ENCODE measurements at places on chromosomes 12 and 14.

- DNase-seq: no peak
Measured at GRCh38 chr14:20177433-20177974, 13.2 kb upstream of the OR11G2 start.

DNA sequence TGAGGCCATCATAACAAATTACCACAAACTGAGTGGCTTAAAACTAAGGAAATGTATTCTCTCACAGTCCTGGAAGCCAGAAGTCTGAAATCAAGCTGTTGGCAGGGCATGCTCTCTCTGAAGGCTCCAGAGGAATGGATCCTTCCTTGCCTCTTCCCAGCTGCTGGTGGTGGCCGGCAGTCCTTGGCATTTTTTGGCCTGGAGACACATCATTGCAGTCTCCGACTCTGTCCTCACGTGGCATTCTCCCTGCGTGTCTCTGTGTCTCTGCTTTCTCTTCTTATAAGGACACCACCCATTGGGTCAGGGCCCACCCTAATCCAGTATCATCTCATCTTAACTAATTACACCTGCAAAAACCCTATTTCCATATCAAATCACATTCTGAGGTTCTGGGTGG lies 206.1 kb downstream of the SLC41A2 start:
- DNase-seq: no peak

GRCh38 chr12:124259154-124260066 lies 35.5 kb upstream of the RFLNA start:
- DNase-seq: no peak

DNA sequence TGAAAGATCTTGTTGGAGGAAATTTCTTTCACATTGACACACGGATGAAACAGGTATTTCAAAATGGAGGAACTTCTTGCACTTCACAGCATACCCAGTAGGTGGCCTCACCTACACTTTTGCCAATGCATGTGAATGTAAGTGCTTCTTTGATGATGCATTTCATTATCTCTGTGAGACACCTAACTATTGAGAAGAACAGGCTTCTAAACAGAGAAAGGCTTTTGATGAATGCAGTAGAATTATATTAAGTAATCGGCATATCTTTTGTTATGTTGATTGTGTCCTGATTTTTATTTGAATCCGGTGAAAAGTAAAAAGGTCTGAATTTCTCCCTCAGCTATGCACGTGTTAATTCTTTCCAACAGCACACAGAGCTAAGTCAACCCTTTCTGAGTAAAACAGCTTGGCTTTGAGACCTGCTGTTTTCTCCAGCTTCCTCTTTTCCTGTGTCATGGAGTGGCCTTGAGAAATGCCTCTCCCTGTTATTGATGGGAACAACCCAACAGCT lies 399.0 kb downstream of the NAV3 start:
- no peak for DNase-seq

GRCh38 chr12:127169321-127170181 lies 1097.4 kb upstream of the TMEM132C start:
- no peak for DNase-seq

DNA sequence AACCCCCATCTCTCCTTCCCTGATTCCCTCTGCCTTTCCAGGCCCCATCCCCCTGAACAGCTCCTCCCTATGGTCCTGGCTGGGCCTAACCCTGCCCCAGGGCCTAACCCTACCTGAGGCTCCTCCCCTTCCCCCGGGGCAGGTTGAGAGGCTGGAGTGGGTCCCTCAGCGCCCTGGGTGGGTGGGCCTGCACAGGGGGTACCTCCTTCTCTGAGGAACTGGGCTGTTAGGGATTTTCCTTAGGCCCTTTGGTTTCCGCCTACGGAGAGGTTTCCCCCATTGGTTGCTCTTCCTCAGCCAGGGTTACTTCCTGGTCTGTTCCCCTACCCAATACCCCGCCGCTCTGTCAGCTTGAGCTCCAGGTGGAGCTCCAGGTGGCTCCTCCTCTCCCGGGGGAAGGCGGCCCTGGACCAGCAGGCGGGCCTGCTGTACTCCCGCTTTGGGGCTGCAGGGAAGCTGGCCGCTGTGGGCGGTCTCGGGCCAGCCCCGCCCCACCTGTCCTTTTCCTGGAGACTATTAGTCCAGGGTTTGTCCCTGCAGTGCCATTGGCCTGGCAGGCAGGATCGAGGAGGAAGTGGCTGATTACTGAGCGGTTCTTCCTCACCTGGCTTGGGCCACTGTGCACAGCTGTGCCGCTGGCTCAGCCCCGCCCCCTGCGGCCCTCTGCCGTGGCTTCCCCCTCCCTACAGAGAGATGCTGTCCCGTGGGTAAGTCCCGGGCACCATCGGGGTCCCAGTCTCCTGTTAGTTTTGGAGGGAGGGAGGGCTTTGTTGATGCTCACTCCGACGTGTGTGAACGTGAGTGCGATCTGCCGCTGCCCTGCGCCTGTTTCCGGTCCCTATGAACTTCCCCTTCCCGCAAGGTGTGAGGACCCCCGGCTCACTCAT lies 2.5 kb downstream of the C12orf57 start:
- DNase-seq: peak; percentile 86

GRCh38 chr12:7667125-7667524 lies 1.4 kb upstream of the APOBEC1 start:
- no peak for DNase-seq

DNA sequence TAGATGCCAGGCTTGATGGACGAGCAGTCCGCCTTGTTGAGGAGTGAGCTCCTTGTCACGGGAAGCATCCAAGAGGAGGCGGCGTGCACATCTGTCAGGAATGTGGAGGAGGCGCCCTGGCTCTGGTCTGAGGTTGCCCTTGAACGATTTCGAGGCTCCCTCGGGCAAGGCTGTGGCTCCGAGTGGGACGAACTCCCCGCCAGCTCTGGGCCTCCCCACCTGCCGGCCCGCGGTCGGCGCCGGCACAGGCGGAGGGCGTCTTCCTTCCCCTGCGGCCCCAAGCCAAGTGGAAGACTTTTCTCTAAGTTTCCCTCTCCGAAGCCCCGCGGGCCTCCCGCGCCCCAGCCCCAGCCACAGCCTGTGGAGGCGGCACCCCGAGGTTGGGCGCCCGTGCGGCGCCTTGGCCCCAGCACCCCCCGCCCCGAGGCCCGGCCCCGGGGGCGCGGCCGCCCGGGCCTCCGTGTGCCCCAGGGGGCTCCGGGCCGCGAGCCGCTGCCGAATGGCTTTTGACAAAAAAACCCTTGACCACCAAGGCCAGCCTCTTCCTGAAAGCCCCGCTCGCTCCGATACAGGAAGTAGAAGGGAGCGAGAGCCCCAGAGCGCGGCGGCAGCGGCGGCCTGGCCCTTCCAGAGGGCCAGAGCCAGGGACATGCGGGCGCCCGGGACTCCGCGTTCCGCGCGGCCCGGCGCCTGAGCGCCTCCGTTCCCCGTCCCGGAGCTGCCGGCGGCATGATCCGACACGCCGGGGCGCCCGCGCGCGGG lies at the start of gene RIN3:
Gene RIN3 (plus strand): TSS at position 578 of the 762 bp plus-strand sequence. CDS start 152 bp downstream, at position 730.
- peak; percentile 72 for DNase-seq

DNA sequence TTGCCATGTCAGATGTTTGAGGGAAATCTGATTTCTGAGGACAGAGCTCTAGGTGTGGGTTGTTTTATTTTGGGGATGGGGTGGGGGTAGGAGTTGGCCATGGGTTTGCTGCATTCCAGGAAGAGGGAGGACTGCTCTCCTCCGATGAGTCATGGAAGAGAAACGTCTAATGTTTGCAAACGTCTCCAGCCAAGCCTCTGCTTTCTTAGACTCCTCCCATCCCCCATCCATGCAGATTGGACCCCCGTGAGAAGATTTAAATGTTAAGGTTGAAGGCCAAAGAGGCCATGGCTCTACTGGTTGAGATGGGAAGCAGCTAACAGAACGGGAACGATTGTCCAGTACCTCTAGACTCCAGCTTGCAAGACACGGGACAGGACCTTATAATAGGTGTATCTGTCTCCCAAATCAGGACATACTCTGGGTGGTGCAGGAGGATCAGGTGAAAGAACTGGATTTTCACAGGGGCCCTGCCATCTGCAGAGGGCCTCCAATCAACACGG lies 11.4 kb upstream of the ATP2A2 start:
- no peak for DNase-seq

DNA sequence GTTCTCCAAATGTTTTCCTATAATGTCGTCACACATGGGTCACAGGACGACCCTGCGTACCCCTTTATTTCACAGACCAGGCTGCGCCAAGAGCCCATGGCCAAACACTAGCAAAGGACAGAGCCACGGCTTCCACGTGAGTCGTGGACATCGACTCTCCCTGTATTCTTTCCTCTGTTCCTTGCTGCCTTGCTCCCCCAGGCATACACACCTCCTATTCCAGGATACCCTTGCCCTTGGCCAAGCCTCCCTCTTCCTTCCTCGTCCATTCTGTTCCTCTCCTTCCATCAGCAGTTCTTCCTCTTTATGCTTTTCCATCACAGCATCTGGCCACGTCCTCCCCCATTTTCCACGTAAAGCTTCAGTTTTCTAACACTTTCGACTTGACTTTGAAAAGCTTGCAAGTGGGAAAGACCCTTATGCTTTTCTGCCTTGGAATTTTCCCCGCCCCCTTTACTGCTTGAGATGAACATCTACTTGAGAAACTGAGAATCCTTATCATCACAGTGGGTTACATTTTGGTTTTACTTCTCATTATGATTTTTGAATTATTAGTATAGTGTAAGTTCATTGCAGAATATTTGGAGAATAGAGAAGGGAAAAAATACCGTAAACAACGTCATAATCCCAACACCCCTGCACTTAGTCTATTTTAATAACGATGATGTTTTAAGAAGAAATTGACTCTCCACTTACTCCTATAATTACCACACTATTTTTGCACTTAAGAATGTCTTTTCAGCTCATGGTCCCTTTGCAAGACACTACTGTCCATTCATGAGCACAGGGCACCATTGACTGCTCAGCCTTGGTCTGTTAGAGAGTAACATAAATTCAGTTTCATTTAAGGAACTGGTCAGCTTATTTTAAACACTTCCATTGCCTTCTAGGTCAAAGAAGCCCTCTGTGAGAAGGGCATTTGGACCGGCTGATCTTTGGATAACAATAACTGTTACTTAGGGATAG lies 15.8 kb upstream of the NINJ2 start:
- no peak for DNase-seq

- no peak for DNase-seq
Measured at GRCh38 chr12:75834591-75834990, 197.0 kb downstream of the PHLDA1 start.

DNA sequence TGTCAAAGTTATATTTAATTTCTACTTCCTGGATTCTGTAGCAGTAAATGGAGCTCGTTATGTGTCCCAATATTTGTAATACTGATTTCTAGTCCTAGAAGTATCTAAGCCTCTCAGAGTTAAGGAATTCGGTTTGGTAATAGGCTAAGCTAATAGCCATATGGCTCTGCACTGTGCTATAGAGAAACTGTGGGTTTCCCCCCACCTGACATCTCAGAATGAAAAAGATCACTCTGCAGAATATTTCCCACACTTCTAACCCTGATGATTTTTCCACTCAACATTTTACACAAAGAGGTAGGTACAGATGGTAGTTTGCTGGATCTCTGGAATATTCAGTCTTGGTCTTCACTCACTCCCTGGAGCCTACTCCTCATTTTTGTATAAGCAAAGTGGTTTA lies 71.2 kb downstream of the BORCS5 start:
- DNase-seq: no peak

DNA sequence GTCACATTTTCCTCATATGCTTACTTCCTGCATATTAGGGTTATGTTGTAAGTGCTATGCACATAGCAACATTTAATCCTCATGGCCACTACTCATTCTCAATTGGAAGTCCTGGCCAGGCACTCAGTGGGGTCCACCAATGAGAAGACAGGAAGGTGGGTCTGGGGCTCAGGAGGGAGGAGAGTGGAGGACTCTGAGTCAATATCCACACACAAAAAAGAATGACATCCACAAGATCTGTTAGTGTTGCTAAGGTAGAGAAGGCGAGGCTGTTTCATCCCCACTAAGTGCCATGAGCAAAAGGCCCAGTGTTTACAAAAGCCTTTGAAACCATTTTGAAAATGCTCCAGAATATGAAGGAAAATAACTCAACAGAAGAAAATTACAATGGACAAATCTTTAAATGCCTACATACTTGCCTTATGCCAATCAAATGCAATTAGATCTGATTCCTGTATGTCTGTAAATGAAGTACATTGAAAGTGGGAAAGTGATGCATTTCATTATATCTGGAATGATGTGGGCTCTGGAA lies 53.9 kb downstream of the EID3 start:
- DNase-seq: no peak

DNA sequence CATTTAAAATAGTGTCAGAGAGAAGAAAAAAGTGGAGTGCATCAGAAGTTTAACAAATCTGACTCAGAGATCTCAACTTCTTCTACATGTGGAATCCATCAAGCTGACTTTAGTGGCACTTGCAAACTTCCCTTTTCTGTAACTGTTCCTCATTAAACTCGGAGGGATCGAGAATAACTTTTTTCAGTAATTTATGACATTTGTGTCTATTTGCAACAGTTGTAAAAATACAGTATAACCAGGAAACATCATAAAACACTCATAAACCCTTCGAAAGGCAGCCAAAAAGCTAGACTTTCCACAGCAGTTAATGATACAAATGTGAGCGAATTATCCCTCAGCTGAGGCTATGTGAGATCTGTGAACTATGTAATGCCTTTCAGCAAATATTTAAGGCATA lies 1936.8 kb upstream of the SEL1L start:
- no peak for DNase-seq

GRCh38 chr14:74834692-74835392 lies 41.1 kb downstream of the PROX2 start:
- no peak for DNase-seq

GRCh38 chr12:56565510-56566101 lies 44.0 kb downstream of the RBMS2 start:
- peak; percentile 68 for DNase-seq

DNA sequence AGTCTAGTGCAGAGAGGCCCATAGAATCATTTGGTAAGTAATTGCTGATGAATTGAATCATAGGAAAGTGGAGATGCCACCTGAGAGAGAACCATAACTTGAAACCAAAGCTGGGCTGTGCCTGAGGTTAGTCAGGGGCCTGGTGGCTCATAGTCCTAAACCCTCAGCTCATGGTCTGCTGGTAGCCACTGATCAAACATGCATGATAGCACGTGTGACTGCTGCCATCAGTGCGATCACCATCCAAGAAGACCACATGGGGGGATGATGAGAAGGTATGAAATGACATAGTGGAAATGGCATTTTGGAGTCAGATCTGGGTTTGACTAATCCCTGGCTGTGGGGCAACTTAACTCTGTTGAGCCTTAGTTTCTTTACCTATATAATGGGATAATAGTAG lies 190.5 kb downstream of the CACNA1C start:
- DNase-seq: no peak

DNA sequence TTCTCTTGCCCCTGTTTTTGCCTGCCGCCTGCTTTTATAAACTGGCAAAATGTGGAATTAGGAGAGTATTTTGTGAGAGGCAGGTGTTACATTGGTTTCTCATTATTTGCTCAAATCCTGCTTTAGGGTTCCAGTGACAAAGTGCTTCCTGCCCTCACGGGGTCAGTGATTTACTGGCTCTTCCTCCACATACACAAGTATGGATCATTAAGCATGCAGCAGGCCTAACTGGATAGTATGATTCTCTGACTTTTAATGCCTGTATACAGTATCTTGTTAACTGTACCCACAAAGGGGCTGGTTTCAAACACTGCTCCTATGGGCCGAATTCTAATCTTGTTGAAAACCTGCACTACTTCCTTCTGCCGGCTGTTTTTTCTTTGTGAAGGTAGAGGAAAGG lies 63.2 kb downstream of the PTCSC3 start:
- no peak for DNase-seq
